ENCODE measurements at places on chromosomes 2 and 18.

DNA sequence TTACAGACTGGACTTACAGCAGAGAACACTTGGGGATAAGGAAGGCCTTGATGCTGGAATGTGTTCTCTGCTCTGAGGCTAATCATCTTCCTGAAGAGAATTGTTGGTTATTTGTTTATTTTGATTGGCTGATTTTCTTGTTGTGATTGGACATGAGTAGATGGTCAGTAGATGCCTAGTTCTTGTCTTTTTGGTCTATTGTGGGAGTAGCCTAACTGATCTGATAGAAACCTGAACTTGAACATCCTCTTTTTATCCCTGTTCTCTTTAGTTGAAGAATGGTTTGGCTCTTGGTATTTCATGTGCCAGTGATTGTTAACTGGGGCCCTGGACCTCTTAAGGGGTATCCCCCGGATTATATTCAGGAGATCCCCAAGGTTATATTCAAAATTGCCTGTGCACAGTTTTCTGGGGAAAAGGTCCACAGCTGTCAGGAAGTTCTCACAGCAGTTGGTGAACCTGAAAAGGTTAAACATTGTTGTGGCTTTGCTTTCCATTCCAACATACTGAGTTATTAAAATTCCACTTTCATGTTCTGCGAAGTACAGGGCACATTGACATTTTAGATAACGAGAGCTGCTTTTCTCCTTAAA lies 13.6 kb downstream of the TWSG1 start:
- DNase-seq, result no peak

DNA sequence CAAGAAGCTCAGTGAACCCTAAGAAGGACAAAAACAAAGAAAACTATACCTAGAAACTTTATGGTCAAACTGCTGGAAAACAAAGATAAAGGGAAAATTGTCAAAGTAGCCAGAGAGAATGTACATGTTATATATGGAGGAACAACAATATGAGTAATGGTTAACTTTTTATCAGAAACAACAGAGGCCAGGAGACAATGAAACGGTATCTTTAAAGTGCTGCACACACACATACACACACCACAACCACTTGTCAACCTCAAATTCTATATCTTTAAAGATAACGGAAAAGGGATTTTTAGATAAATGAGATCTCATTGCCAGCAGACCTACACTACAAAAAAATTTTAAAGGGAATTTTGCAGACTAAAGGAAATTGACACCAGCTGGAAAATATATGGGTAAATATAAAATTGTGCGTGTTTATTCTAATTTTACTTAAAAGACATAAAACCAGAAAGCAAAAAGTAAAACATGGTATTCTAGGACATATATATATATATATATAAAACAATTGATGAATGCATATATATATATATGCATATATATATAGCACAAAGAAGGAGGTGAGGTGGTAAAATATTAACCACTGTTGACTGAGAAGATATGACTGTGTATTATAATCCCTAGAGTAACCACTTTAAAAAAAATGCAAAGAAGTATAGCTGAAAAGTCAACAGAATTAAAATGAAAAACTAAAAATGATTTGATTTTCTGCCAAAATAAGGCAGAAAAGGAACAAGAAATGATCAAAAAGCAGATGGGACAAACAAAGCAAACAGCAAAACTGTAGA lies 172.0 kb downstream of the SRBD1 start:
- DNase-seq, result no peak

GRCh38 chr2:28586867-28587266 lies 91.0 kb downstream of the PLB1 start:
- DNase-seq, result peak; percentile 50

GRCh38 chr2:227033471-227034148 lies 130.4 kb downstream of the COL4A4 start:
- DNase-seq, result peak; percentile 20

DNA sequence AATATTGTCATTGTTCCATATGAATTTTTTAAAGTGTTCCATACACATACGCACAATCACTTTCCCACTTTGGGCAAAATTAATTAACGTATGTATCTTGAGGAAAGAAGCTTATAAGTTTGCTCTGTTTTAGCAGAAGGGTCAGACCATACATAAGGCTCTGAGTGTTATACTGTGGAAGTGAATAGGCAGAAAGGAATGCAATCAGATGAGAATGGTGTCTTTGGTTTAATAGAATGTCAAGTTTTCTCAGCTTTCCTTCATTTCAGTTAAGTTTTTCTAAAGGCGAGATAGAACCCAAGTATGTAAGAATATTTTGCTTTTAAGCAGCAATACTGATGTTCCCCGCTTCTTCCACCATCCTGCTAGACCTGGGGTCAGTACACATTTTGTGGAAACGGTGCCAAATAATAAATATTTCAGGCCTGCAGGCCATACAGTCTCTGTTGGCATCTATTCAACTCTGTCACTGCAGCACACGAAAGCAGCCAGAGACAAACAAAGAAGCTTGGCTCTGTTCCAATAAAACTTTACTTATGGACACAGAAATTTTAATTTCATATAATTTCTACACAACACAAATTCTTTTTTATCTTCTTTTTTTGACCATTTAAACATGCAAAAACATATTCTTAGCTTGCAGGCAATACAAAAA lies 100.6 kb downstream of the UPP2 start:
- no peak for DNase-seq

DNA sequence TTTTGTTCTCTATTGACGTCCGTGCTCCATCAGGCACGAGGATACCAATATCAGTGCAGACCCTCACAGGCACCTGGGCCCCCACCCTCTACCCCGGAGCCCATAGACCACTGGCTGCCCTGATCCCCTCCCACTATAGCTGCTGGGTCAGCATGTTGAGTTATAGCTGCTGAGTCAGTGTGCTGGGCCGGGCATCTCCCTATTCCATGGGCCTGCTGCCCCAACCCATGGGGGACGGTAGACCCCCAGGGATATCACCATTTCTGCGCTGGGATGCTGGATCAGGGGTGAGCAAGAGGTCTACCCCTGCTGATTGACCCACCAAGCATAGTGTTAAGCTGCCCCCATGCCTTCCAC lies 100.1 kb upstream of the ST3GAL5 start:
- DNase-seq, result no peak

GRCh38 chr18:62585274-62586150 lies 62.7 kb downstream of the ZCCHC2 start:
- DNase-seq, result peak; percentile 22

- DNase-seq, result no peak
These were observed 143.0 kb upstream of the GATA6 start for GRCh38 chr18:22026362-22026761.
